CD8-positive, alpha-beta memory T cell (primary cell): ENCODE measurements at places on chromosomes 3 and 15. TPM values are rescaled to one million over a fixed set of nuclear protein-coding genes. Genes with fewer than 3 reads are reported as not detected.

- DNase-seq: peak; percentile 66
- H3K36me3 ChIP-seq: no peaks in the 10 kb centered on the region
- no peak overlapping the region for H3K4me3 ChIP-seq
- H3K4me1 ChIP-seq: peaks cover 45% of the 10 kb centered on the region
Observed at GRCh38 chr3:112734736-112735350, 93.9 kb upstream of the CCDC80 start.

GRCh38 chr15:53589520-53590057 lies 169.9 kb downstream of the WDR72 start:
- no peak for DNase-seq
- no peaks in the 10 kb centered on the region for H3K36me3 ChIP-seq
- no peaks in the 10 kb centered on the region for H3K4me1 ChIP-seq

DNA sequence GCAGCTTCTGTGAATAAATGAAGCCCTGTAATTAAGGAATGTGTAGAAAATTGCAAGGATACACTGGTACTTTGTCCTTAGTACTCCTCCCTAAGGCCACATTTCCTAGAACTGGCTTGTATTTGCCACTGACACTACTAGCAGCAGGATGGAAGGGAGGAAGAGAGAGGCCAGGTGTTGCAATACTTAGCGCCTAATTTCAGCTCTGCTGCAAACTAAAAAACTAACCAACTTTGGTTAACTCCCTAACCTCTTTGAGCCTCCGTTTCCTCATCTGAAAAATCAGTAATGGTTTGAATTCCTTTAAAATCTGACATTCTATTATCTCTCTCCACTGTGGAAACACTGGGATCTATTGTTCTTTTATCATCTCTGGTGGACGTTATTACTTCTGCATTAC lies 257.0 kb downstream of the SV2B start:
- no peaks in the 10 kb centered on the region for H3K4me1 ChIP-seq
- no peaks in the 10 kb centered on the region for H3K27me3 ChIP-seq
- no peak for DNase-seq
- no peak overlapping the region for H3K27ac ChIP-seq

DNA sequence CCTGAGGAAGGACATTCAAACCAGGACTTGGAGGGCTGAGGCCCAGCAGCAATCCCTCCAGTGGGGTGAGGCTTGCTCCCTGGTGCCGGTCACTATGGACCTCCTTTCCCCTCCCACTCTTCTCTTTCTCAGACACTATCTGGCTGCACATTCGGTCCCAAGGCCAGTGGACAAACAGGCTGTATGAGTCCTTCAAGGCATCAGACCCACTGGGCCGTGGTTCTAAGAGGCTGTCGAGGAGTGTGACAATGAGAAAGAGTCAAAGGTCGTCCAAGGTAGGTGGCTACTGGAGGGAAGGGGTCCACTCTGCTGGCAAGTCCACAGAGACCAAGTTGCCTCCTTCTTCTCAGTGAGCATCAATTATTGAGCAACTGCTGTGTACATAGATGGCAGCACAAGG lies 28.0 kb downstream of the NOX5 start:
- no peaks in the 10 kb centered on the region for H3K36me3 ChIP-seq
- H3K4me3 ChIP-seq: no peak overlapping the region
- no peak overlapping the region for H3K27ac ChIP-seq
- no peak for DNase-seq
- H3K4me1 ChIP-seq: no peaks in the 10 kb centered on the region

- H3K27ac ChIP-seq: no peak overlapping the region
- DNase-seq: no peak
- H3K36me3 ChIP-seq: no peaks in the 10 kb centered on the region
- no peaks in the 10 kb centered on the region for H3K4me1 ChIP-seq
Observed at GRCh38 chr3:114900908-114901307, 246.2 kb downstream of the ZBTB20 start.

DNA sequence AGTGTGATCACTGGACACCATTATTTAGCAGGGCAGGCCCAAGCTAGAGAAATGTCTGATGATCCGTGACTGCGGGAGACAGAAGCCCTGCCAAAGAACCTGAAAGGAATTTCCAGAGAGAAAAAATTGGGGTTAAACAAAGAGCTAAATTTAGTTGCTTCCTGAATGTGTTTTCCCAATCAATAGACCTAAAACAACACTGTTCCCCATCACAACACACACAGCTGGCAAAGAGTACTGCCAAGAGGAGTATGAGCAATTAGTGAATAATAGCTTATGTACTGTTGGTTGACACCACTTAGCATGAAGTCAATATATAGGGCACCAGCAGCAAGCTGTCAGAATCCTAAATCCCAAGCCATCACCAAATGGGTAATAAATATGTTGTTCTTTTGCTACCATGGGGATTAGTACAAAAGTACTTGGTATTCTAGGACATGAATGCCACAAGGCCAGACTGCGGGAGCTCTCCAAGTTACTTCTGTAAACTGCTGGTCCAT lies 35.7 kb downstream of the CLK3 start:
- peaks cover 10% of the 10 kb centered on the region for H3K36me3 ChIP-seq
- no peak for DNase-seq
- no peak overlapping the region for H3K4me3 ChIP-seq
- H3K4me1 ChIP-seq: no peaks in the 10 kb centered on the region
- no peaks in the 10 kb centered on the region for H3K27me3 ChIP-seq

DNA sequence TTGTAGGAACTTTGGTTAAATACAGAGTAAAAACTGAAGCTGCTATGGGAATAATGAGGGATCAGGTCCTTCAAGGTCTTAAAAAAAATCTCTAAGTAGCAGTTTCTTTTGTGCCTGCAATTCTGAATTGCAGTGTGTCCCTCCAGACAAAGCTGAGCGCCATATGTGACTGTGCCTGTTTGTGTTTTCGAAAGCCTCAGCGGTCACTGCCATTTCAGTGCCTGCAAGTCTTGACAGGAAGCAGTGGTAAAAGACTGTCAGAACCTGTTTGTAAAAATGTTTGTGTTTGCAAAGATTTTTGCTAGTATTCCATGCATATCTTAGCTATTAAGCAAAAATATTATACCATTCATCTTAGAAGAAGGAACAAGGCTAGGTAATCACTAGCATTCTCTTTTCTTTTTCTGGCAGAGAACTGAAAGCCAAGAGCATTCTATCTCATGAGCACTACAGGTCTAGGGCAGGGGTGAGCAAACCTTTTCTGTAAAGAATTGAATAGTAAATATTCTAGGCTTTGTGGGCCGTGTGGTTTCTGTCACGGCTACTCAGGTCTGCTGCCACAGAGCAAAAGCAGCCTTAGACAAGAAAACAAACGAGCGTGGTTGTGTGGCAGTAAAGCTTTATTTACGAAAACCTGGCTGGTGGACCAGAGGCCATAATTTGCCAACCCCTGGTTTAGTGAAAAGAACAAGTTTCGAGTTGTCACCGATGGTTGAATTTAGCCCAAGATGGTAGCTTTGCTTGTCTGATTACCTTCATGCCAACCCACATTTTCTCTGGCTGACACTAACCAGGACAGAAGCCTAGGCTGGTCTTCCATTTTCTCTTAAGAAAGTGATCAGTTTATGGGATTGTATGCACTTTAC lies 134.4 kb downstream of the CACNA1D start:
- no peaks in the 10 kb centered on the region for H3K27me3 ChIP-seq
- no peaks in the 10 kb centered on the region for H3K36me3 ChIP-seq
- no peak for DNase-seq
- no peak overlapping the region for H3K27ac ChIP-seq

- H3K4me1 ChIP-seq: peaks cover 2% of the 10 kb centered on the region
- DNase-seq: no peak
- no peaks in the 10 kb centered on the region for H3K36me3 ChIP-seq
- no peaks in the 10 kb centered on the region for H3K27me3 ChIP-seq
- no peak overlapping the region for H3K27ac ChIP-seq
Observed at GRCh38 chr3:127544803-127545201, 45.7 kb downstream of the TPRA1 start.

DNA sequence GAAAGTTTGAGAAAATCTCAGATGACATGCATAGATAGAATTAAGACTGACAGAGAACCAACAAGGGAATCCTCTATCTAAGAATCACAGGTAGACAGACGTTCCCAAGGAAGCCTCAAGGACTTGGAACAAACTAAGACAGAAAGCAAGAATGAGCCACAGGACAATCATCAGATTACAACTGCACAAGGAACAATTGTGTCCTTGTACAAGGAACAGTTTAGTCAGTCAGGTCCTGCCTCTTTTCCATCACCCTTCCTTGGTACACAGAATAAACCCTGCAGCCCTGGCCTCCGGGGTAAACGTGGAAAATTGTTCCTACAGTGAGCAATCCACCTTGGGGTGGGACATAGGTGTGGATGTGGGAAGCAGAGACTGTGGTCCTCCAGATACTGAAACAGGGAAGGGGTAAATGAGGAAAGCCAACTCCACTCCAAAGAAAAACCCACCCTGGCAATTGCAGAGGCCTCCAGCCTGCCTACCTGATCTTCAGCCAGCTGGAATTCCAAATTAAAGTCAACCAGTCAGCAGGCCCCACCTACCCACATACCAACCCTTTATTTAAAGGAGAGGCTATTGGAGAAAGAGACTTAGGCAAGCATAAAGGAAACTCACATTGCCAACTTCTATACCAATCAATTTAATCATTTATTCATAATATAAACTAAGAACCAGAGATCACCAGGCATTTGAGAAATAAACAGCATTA lies 73.4 kb downstream of the ULK4 start:
- no peaks in the 10 kb centered on the region for H3K4me1 ChIP-seq
- no peak overlapping the region for H3K27ac ChIP-seq
- no peak for DNase-seq
- H3K36me3 ChIP-seq: no peaks in the 10 kb centered on the region
- no peaks in the 10 kb centered on the region for H3K27me3 ChIP-seq

GRCh38 chr3:108096532-108097321 lies 5.9 kb upstream of the CD47 start:
- no peak overlapping the region for H3K27ac ChIP-seq
- no peaks in the 10 kb centered on the region for H3K27me3 ChIP-seq
- no peaks in the 10 kb centered on the region for H3K36me3 ChIP-seq
- peak; percentile 36 for DNase-seq

GRCh38 chr3:15294929-15295328 lies 37.5 kb downstream of the SH3BP5 start:
- H3K4me3 ChIP-seq: no peak overlapping the region
- no peak for DNase-seq
- no peaks in the 10 kb centered on the region for H3K36me3 ChIP-seq
- no peaks in the 10 kb centered on the region for H3K27me3 ChIP-seq

GRCh38 chr3:186382217-186382885 lies 20.3 kb upstream of the DGKG start:
- no peak for DNase-seq
- H3K27me3 ChIP-seq: peaks cover 3% of the 10 kb centered on the region
- no peaks in the 10 kb centered on the region for H3K4me1 ChIP-seq
- no peak overlapping the region for H3K4me3 ChIP-seq
- no peaks in the 10 kb centered on the region for H3K36me3 ChIP-seq

- DNase-seq: no peak
- H3K4me1 ChIP-seq: peaks cover 4% of the 10 kb centered on the region
- H3K4me3 ChIP-seq: no peak overlapping the region
- H3K36me3 ChIP-seq: no peaks in the 10 kb centered on the region
Observed at GRCh38 chr3:151144760-151145159, 58.3 kb downstream of the GPR171 start.

DNA sequence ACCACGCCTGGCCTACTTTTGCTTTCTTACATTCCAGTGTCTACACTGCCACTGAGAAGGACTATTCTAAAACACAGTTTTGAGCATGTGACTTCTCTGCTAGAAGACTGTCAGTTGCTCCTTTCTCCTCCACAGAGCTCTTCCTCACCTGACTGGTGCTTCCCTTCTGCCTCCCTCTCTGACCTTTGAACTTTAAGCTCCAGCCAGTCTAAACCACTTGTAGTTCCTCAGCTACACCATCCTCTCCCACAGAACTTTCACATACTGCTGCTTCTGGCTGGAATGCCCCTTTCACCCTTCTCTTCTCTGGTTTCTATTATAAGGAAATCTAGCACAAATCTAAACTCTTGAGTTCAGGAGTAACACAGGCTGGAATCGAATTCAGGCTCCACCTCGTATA lies 9.1 kb downstream of the NCEH1 start:
- H3K4me1 ChIP-seq: no peaks in the 10 kb centered on the region
- H3K36me3 ChIP-seq: no peaks in the 10 kb centered on the region
- no peak overlapping the region for H3K4me3 ChIP-seq
- no peak for DNase-seq
- H3K27me3 ChIP-seq: no peaks in the 10 kb centered on the region

The DPPA4 gene
- 0.16 TPM for total RNA-seq

The CCDC33 gene
- total RNA-seq: not detected

The ZFAND6 gene
- total RNA-seq: 27.5 TPM

The EPHB1 gene
- total RNA-seq: not detected
